ENCODE measurements at places on chromosomes 4 and X.

GRCh38 chrX:10577853-10578252 is 42.5 kb downstream of the MID1 start:
- no peak for DNase-seq

GRCh38 chrX:17459008-17459611 is 84.1 kb downstream of the NHS start:
- DNase-seq: no peak

DNA sequence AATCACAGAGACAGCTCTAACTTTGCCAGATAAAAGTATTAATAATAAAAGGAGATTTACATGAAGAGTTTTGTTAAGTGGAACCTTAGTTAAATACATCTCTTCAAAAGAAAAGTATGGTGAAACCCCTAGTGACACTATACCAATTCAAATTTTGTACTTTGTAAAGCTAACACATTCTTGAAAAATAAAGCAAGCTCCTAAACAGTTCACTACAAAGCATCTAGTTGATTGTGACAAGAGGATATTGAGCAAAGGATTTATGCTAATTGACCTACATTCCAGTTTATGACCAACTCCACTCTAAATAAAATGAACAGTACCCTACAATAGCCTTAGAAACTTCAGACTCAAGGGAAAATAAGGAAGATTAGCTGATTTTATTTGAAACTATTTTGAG is 69.4 kb upstream of the WDR17 start:
- DNase-seq: no peak

DNA sequence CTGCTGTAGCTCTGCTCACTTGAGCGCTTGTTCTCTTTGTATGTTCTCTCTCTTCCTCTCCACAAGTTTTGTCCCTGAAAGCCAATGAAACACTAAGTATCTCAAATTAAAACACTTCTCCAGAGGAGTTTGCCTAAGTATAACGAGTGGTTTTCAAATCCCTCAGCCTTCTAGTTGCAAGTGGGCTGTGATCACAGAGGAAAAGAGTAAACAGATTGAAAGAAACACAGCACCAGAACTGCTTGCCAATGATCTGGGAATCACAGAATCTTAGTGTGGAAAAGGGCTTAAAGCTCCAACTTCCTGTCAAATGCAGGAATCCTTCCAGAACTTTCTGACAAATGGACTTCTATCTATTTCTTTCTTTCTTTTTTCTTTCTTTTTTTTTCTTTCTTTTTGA is 4.8 kb upstream of the PRSS12 start:
- no peak for DNase-seq

DNA sequence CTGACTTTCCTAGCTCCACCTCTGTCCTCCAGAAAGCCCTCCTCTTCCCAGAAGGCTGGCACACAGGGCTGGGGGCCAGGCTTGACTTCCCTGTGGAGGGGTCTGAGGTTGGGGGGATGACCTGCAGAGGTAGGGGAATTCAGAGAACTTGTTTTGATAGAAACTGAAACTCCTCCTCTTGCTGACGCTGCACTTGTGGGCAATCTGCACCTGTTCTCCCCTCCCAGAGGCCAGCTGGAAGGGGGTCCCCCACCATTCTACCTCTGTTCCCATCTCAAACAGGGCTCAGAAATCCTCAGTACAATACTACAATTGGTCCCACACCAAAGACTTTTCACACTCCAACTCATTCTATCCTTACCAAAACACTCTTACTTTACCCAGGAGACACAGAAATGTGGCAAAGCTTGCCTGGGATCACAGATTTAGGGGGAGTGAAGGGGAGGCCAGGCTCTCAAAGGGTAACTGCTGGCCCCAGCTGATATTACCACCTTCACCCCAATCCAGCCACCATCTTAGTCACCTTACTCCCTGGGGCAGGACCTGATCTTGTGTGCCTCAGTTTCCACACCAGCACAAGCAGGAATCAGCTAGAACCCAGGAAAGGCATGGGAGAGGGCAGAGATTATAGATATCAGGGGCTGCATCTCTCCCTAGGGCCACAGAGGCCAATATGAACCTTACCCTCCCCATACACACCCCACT is 18.5 kb downstream of the OTUD5 start:
- no peak for DNase-seq

All from stimulated activated CD4-positive, alpha-beta T cell treated with anti-CD3 and anti-CD28 coated beads, TNF-alpha, amount 100 ng/mL, for 4 hours (primary cell).